ENCODE measurements at places on chromosomes 3 and 15. TPM values are rescaled to one million over a fixed set of nuclear protein-coding genes. Genes with fewer than 3 reads are reported as not detected.

The TRH gene
- not detected for total RNA-seq

The IGF2BP2 gene
- 14.3 TPM for total RNA-seq

The DUOXA2 gene
- not detected for total RNA-seq

The C3orf22 gene
- total RNA-seq, result not detected

The GABRB3 gene
- total RNA-seq, result 63.4 TPM

The RETNLB gene
- not detected for total RNA-seq

The RFTN1 gene
- total RNA-seq, result 23.6 TPM

The GABRA5 gene
- 1.8 TPM for total RNA-seq

All from right cardiac atrium (tissue), 5 donors.